ENCODE measurements at places on chromosomes 6 and 20. TPM values are rescaled to one million over a fixed set of nuclear protein-coding genes. Genes with fewer than 3 reads are reported as not detected.

GRCh38 chr6:38191418-38191817 is 371.9 kb downstream of the ZFAND3 start:
- DNase-seq: no peak

DNA sequence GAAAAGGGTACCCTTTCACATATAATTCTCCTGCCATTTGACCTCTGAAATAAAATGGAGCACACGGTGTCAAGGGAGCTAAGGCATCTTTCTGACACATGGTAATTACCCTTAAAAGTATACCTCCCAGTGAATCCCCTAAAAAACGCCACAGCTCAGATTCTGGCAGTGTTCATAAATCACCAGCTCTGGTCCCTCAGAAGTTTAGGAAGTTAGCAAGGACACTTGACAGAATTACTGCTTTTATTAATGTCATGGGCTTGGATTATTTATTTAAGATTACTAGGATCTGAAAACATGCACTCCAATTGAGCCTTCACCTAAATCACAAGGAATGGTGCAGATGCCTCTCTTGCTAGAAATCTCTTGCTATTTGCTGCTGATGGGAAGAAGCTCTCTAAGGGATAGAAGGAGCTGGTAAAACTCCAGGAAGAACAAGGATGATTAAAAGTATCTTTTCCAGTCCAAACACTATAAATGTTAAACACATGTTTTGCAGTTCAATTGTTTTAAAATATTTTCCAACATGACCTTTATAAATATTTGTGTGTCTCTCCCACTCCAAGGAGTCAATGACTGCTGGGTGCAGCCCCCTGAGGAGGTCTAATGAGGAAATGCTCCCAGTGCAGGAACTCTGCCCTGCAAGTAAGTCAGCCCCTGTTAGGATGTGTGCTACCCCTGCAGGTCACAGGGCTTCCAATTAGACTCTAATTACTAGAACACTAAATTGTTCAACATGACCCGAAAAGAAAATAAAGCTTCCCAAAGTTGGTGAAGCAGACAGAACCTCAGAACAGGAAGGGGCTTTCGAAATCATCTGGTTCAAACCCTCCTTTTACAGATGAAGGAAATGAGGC is 230.3 kb downstream of the TFAP2A start:
- no peak for DNase-seq

DNA sequence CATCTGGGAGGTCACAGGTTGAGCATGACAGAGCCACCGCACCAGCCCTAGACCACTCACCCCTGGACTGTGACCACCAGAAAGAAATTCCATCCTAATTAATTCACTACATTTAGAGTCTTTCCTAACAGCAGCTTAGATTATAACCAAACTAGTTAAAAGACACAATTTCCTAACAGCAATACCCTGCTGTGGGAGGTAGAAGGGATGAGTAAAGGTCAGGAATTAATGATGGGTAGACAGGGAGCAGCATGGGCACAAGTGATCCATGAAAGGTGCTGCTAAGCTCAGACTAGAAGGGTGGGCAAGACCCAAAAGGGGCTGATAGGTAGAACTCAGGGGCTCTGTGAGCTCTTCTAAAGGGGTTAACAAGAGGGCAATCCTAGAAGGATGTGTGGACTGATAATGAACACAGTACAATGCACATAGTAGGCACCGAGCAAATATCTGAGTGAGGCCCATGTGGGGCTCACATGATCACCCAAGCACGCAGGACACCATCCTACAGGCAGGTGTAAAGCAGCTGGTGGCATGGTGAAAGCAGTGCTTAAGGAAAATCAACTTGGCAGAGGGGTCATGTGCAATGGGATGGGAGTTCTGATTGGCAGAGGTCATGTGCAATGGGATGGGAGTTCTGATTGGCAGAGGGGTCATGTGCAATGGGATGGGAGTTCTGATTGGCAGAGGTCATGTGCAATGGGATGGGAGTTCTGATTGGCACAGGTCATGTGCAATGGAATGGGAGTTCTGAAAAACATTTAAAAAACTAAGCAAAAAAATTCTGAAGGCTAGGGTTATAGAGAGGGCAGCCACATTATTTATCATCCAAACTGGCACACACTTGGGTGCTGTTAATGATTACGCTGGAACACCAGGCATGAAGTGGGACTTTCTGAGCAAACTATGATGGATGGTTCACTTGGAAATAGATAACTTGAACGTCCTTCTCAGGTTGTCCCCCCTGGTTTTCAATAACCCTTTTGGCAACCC is 188.2 kb upstream of the FOXQ1 start:
- no peak for DNase-seq

DNA sequence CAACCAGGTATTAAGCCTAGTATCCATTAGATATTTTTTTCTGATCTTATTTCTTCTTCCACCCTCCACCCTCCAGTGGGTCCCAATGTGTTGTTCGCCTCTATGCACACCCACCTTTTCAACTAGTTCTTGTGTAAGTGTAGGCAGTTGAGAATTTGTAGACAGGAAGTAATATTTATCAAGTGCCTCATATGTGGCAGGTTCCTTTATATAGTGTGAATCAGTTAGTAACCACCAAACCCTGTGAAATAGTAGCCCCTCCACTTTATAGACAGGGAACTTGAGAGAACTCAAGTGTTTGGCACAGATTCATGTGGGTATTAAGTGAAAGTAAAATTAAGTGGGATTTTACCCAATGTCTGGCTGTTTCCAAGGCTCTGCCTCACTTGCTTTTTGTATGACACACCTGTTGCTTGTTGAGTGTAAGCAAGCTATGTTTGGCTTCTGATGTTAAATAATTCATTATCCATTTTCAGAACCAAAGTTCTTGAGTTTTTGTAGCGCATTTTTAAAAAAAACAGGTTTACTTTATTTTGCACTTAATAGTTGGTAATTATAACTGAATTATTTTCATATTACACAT is 24.8 kb downstream of the AFDN start:
- no peak for DNase-seq

DNA sequence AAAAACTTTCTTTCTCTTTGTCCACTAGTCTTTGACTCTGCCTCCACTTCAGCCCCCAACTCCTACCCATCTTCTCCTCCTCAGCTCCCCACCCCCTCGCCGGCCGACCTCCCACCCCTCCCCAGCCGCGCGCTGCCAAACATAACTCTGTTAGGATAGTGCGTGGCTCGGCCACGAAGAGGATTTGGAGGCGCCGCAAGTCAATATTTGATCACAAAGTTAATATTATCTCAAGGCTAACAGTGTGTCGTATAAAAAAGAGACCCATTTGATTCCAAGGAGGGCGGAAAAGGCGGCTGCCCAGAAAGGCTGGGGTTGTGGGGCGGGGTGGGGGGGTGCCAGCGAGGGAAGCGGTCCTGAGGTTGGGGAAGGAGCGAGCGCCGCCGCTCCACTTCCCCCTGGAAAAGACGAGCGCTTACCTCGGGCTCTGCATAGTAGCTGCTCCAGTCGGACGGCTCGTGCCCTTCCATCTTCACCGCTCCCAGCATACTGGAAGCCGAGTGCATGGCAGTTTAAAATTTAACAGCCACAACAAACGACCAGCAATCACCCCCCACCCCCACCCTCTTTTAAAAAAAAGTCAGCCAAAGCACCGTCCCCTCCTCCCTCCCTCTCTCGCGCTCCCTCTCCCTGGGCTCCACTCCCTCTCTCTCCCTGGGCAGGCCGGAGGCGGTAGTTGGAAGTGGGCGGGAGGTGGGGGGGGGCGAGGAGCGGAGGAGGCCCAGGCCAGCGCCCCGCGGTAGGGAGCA is 425 bp downstream of the FOXA2 start:
- DNase-seq: no peak

GRCh38 chr6:130065609-130066156 is 47.3 kb downstream of the L3MBTL3 start:
- DNase-seq: no peak

DNA sequence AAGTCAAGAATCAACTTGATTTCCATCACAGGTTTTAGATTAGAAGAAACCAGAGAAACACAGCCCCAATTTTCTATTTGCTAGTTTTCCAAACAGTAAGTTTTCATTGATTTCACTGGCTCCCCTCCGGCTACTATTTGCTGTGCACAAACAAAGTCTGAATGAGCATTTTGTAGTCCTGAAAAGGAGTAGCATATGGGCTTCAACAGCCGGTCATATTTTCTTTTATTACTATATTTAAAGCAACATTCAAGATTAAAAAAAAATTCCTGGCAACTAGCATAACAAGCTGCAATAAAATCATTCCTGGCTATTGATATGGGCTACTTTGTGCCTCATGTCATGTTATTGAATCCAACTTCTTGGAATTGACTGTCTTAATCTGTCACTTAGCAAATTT is 48.3 kb downstream of the CARMIL1 start:
- no peak for DNase-seq

DNA sequence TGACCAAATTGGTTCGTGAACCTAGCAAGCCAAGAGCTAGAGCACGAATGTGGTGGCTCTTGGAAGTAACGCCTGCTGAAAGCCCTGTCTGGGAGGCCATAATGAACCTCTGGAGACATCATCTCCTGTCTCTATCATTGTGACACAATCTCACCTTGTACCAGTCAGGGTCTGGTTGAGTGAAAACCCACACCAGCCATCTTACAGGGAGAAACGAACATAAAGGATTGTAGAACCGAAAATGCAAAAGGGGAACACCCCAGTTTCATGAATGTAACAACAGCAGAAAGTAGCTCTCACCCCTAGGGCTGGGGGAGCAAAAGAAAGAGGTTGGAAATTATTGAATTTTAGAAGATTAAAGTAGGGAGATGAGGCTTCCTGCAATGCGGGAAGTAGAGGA is 50.9 kb upstream of the TAB2 start:
- DNase-seq: no peak

DNA sequence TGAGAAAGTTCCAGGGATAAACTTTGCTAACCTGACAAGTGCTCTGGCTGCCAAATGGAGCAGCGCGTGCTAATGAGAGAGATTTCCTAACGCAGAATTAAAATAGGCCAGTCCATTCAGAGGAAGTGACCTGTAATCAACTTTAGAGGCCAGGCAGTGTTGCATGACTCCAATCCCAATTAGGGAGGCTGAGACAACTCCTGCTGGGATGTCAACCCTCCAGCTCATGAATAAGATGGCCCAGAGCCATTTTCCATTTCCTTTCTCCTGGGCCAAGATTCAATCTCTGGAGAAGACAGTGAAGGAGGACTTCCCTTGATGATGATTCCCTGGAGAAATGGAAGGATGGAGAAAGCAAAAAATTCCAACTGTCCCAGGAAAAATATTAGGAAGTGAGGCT is 241.5 kb upstream of the RNF24 start:
- no peak for DNase-seq

DNA sequence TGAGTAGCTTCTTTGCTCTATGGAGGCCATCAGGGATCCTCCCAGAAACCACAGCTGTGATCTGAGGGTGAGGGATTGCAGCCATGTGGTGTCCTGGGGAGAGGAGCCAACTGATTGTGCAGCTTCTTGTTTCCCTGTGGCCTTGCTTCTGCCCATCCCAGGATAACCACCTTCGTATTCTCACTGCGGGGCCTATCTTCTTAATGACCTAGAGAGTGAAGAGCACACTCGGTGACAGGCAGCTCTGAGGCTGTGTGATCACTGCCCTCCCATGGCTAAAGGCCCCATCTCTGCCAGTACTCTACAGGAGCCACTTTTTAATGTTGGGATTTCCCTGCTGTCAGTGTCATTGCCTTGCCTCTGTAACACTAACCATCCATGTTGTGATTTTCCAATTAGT is 5.3 kb upstream of the RAET1L start:
- no peak for DNase-seq

DNA sequence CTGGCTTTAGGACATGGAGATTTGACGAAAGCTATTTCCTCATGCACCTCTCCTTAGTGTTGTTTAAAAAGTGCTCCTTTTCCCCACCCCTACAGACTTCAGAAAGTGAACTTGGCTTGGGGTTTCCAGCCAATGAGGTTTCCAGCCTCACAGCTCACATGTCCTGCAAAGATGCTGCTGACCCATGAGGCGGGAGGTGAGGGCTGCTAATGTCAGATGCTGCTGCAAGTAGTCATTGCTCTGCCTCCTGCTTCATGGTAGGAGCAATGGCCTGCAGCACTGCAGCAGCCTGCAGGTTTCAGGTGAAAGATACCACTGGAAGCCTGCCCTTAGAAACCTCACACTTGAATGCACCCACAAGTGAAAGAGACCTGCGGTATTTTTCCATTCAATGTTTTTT is 112.8 kb downstream of the LAMP5 start:
- DNase-seq: no peak

DNA sequence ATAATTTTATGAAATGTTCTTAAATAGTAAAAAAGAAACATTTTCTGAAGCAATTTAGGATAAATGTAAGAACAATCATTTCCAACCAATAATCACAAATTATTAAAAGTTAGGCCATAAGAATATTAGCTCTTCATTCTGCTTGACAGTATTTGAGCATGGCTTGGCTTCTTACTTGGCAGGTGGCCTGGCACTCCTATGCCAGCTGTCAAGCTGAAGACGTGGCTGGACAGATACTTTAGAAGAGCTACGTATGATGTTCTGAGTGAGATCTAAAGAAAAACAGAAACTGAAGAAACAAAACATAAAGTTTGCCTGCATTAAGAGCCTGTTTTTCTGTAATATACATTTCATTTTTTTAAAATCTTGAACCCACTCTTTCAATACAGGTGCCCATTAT is 438.9 kb downstream of the GRIK2 start:
- no peak for DNase-seq

GRCh38 chr20:8431538-8432434 is 299.7 kb downstream of the PLCB1 start:
- DNase-seq: peak; percentile 62

- DNase-seq: no peak
These were observed 6.9 kb upstream of the PHACTR1 start for GRCh38 chr6:12709556-12710232.

DNA sequence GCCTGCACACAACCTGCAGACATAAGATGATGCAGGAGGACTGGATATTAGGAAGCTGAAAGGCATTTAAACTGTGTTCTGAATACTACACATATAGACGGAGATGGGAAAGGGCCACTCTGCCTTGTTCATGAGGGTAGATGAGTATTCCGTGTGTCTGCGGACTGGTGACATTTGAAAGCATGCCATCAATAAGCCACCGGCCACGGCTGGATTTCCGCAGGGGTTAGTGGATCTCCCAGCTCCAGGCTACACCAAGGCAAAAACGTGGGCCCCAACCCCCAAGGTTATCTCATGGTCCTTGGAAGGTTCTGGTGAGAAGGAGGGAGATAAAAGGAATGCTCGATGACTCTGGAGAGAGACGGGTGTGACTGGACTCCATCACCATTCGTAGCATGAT is 78.6 kb upstream of the THBS2 start:
- DNase-seq: no peak

Gene TGM6
- not detected for polyA plus RNA-seq

Gene C6orf15
- not detected for polyA plus RNA-seq

Gene PCK1
- not detected for polyA plus RNA-seq

Gene BRPF3
- 15.4 TPM for polyA plus RNA-seq

Gene ABHD16B
- not detected for polyA plus RNA-seq

All from SK-N-SH (cell line).